ENCODE measurements at places on chromosomes 4 and X.

DNA sequence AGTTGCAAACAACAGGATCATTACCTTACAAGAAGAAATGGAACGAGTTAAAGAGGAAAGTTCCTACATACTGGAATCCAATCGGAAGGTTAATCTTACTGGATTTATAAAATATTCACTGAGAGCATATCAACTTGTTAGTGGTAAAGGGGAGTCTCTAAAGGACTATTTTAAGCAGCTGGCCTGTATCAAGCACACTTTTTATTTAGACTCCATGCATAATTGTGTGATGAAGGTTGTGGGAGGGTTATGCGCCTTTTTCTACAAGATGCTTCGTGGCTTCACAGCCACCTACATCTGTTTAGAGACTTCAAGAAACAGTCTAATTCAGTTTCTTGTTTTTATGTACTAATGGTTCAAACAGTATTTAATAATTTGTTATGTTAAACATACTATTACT lies 56.6 kb downstream of the GRSF1 start:
- DNase-seq = no peak

- no peak for DNase-seq
Observed at GRCh38 chrX:31057291-31057690, 14.6 kb downstream of the FTHL17 start.

DNA sequence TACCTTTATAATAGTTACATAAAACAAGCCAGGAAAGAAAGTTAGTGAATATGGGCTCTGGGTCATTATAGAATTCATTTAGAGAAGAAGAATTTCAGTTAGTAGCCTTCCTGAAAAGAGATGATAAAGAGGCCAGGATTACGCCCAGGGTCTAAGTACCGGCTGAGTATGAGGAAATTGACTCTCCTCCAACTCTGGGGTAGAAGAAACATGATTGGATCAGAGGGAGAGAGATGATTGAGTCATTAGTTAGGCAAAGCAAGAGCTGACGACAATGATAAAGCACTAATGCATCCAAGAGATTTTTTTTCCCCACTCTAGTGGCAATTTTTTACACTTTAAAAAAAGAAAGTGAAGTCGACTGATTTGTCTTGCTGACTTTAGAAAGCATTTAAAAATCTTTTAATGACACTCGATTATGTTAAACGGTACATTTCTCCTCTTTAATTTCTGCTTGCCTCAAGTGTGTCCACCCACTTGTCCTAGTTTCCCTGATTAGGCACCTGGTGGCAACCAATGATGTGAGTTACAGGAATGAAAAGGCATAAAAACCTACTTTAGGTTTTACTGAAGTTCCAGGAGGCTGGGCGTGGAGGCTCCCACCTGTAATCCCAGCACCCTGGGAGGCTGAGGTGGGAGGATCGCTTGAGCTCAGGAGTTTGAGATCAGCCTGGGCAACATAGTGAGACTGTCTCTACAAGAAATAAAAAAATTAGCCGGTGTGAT lies 37.3 kb upstream of the IGFBP7 start:
- no peak for DNase-seq

- no peak for DNase-seq
Observed at GRCh38 chr4:156378033-156378665, 424.5 kb upstream of the CTSO start.

DNA sequence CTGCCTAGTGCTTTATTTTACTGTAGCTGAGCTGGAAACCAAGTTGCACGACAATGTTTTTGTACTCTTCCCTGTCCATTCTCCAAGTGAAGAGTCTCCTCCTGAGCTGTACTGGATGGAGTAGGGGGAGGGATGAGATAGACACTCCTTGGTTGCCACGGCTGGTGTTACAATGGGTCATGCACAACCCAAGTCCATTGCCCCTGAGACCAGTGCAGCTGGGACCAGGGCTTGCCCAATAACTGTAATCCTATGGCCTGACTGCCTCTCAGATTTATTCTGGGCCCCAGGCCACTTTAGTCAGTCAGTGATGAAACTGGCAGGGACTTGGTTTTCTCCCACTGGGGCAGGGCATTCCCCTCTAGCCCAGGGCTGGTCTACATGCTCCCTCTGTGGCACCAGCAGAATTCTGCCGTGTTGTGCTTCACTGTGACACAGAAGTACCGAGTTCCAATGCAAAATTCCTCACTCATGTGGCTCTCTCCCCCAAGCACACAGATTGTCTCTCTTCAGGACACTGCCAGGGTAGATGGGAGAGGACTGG lies 203.3 kb upstream of the PCDH18 start:
- no peak for DNase-seq

GRCh38 chr4:35673137-35673536 lies 571.2 kb downstream of the ARAP2 start:
- DNase-seq = no peak

DNA sequence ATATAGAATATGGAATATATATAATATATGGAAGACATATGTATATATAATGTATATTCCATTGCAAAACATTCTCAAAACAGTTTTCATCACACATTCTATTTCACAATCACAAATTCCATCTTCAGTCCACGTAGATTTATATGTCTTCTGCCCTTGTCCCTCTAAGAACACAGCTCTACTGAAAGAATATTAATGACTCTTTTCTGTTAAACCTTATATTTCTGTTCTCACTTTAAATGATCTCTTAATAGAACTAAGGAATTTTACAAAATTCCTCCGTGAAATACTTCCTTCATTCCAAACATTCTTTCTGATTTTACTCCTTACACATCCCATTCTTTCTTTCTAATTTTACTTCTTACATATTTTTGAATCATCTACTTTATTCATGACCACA lies 1043.1 kb upstream of the PABPC4L start:
- DNase-seq = no peak

DNA sequence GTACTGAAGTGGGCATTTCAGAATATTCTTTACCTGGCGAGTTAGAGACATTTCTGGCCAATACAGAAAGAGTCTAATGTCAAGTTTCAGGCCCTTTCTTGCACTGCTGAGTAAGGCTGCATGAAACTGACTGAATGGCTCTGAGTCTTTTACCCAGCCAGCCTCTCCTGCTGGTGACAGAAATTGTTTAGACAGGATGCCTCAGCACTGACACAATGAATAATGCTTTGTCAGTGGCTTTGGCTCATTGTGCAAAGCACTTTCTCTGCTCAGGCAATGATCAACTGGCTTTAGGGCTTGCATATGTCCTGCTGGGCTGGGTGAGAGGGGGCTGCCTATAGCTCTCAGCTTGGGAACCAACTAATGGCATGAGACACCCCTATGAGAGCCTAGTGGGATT lies 45.5 kb downstream of the CLNK start:
- DNase-seq = no peak

DNA sequence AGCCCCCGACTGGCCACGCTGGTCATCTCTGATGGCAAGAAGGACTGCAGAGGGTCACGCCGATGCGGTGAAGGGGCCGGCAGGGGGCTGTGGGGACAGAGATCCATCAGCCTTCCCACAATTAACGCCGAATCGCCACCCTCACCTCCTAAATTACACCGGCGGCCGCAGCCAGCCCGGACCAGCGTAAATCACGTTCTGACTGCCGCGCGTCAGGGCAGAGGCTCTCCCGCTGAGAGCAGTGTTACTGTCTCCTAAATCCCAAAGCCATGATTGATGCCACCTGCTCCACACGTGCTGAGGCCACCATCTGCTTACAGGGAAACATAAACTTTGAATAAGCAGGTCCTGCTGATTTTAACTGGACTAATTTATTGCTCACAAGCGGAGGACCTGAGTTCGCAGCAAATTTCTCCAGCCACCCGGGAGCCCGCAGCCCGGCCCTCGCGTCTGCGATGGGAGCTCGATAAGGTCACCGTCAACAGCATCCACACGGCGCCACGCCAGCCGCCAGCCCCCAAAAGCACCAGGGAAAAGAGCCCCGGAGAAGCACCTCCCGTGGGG lies 127.3 kb upstream of the NKX1-1 start:
- peak; percentile 25 for DNase-seq

- no peak for DNase-seq
Observed at GRCh38 chr4:125313497-125313896, 1.3 kb upstream of the FAT4 start.

DNA sequence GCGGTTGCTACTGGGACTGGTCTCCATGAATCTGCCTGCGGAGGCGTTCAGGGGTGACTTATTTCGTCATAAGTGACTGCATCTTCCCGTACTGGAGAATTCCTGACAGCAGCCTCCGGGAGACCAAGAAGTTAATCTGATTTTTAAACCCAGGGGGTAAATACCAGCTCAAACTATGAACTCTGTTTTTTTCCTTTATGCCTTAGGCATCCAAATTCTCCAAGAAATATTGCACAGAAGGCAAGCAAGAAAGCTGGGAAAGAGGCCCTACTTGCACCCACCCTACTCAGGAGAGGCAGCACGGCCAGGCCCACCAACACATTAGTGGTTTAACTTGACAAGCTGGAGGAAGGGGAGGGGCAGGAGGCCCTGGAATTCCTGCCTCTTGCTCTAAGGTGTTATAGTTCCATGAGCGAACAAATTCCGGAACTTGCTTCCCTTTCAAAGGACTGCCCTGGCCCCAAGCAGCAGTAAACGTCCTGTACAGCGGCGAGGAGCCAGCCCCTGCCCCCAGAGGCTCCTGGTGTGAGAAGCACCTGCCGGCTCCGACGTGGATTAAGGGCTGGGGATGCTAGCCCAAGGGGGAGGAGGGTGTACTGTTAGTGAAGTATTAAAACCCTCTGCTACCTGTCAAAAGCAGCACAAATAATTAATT lies 177.2 kb downstream of the AFAP1 start:
- DNase-seq = no peak

DNA sequence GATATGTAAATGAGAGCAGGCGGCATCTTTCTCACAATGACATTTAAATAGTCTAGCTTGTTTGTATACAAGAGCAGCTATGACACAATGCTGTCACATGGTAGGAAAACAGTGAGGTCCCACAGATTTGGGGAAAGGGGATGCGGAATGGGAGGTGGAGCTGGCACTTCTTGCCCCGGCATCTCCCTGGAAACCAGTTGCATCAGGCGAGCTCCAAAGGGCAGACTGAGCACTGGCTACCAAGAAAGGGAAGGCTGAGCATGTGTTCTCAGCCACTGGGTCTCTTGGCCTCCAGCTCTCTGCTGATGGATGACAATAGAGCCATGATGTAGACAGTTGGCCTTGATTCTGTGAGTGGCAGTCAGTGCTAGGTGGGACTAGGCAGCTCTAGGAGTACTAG lies 109.0 kb downstream of the UCHL1 start:
- DNase-seq = no peak

GRCh38 chr4:39363773-39364393 lies 2.3 kb downstream of the RFC1 start:
- DNase-seq = no peak

DNA sequence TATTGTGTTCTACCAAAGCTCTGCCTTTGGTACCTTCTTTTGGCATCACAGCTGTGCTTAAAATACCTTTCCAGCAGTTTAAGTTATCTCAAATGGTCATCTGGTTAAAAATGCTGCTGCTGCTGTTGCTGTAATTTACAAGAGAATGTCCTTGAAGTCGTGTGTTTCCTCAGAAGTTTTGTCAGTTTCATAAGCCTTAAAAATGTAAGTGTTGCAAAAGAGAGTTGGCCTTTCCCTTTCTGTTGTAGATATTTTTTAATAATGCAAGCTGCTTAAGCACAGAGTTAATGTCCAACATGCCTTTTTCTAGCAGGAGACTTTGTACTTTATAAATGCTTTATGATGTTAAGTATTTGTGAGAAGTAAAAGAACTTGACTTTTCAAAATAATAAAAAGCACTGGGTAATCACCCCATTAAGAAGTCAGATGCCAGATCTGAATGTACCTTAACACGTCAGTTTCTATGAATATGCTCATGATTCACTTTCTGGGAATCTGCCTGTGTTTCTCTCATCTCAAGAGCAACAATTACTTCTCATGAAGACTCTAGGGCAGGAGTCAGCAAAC lies 35.3 kb upstream of the TENM3 start:
- DNase-seq = no peak

- DNase-seq = no peak
Observed at GRCh38 chrX:48474127-48474526, 1.9 kb upstream of the FTSJ1 start.

DNA sequence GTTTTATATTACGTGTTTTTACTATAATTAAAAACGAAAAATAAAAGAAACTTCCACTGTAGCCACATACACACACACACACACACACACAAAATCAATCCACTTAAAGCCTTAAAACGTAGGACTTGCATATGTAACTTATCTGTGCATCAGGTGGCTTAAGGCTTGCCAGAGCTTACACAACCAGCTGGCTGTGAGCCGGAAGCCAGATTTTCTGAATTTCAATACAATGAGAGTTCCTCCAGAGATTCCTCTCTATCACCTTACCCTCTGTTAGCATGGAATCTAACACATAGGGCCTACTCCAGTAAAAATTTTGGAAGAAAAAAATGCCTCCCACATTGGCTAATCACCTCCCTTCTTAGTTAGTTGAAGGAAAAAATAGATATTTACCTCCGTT lies 27.9 kb upstream of the SLITRK4 start:
- no peak for DNase-seq

DNA sequence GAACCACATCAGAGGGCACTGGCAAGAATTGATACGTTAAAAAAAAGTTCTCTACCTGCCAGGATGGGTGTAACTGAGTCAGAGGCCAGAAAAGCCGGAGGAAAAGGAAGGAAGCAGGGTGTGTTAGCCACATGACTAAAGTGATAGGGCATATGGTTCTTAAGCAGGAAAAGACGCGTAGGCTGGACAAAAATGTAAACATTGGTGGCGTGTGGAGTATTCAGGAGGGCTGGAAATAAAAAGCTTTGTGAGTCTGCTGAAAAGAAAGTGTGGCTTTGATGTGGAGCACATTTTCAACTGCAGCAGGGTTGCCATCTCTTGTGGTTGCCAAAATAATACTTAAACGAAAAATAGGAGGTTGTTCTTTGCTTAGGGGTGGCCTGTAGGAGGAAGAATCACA lies 186.5 kb upstream of the RPL34 start:
- DNase-seq = no peak

DNA sequence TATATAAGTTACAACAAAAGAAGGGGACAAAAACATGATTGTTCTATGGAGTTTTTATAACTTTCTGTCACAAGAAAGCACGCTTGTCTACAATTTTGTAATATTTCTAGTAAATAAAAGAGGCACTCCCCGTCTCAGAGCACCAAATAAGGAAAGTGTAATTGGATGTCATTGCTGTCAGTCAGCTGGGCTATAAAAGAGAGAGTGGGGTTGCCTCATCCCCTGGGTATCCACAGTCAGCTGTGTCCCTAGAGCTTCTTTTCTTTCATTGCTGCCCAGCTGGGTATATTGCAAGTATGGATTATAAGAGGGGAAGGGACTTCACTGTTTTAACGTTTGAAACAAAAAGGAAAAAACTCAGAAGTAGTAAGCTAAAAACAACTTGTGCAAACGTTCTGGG lies 61.3 kb downstream of the NPNT start:
- DNase-seq = no peak

GRCh38 chr4:78432896-78433295 lies 118.7 kb upstream of the ANXA3 start:
- DNase-seq = no peak

Measured in Right ventricle myocardium inferior (tissue), 1 donor.